ENCODE measurements at places on chromosomes 12 and 14.

- DNase-seq = no peak
These were observed 18.8 kb downstream of the NCKAP5L start for GRCh38 chr12:49809381-49809905.

- DNase-seq = no peak
These were observed 173.0 kb upstream of the DAAM1 start for GRCh38 chr14:59015482-59015881.

DNA sequence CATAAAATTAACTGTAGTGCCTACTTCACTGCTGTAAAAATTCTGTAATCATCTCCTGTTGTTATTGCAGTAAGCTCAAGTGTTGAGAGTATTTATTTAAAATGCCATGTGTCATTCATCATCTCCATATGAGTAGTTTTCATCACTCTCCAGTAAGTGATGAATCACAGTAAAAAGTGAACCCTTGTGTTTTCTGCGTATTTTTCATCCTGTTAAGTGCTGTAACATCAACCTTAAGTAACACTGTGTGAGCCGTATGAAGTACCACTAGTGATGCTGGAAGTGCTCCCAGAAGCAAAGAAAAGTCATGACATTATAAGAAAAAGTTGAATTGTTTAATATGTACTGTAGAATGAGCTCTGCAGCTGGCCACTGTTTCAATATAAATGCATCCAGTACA, 55.4 kb downstream of the SLCO1B3 start:
- no peak for DNase-seq

- no peak for DNase-seq
These were observed 317.6 kb upstream of the FKBP4 start for GRCh38 chr12:2477009-2477766.

- DNase-seq = no peak
These were observed 83.6 kb downstream of the KSR2 start for GRCh38 chr12:117885211-117885610.

GRCh38 chr12:64194333-64195149, 27.6 kb downstream of the KICS2 start:
- DNase-seq = no peak

DNA sequence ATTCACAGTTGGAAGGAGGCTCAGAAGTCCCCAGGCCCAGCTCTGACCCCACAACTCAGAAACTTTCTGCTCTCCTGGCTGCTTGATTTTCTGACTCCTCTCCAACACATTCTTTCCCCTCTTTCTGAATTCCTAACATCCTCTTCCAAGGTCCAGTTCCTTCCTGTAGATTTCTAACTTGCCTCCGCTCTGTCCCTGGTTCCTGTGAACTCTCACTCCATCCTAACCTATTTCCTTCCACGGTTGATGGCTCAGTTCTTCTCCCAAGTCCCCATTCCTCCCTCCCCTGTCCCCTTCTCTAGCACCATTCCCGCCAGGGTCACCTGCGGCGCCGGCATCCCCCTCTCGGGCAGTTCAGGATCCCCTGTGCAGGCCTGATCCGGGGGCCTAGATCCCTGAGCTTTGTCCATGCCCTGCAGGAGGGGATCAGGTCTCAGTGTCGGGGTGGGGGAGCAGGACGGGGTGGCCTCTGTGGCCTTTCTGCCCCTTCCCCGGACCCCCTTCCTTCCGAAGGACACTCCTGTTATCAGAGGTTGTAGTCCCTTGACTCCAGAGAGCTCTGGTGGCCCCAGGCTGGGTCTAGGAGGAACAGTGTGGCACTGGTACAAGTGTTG, 6.0 kb upstream of the SLC22A17 start:
- no peak for DNase-seq

DNA sequence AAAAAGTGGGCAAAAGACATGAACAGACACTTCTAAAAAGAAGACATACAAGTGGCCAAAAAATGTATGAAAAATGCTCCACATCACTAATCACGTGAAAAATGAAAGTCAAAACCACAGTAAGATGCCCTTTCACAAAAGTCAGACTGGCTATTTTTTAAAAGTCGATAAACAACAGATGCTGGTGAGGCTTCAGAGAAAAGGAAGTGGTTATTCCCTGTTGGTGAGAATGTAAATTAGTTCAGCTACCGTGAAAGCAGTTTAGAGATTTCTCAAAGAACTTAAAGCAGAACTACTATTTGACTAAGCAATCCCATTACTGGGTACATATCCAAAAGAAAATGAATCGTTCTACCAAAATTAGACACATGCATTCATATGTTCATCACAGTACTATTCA, 237.0 kb downstream of the KIF21A start:
- no peak for DNase-seq

- no peak for DNase-seq
These were observed 82.0 kb upstream of the SLC38A4 start for GRCh38 chr12:46907791-46908190.

DNA sequence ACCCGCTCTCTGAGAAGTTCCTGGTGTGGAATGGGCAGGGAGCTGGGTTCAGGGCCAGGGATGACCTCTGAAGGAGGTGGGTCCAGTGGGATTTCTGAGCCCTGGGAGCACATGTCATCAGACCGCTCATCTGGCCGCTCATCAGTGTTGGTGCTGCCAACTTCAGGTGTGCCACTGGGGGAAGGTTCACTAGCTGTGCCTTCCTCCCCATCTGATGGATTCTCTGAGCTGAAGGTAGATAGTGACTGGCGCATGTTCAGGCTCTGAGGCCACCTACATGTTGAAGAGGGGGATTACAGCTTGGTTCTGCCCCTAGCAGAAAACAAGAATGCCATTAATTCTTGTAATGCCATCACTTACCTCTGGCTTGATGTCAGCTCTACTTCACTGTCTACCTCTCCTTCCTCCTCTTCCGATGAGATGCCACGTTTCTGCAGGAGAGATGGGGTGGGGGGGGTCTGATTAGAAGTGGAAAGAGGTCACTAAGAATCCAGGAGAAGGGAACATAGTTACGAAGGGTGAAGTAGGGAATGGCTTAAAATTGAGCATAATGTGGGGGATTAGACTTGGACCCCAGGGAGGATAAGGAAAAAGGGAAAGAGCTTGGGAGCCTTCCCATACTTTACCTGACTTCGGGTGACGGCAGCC, 17.2 kb downstream of the MAP3K12 start:
- no peak for DNase-seq

GRCh38 chr12:61610143-61610542, 650.1 kb upstream of the USP15 start:
- no peak for DNase-seq

DNA sequence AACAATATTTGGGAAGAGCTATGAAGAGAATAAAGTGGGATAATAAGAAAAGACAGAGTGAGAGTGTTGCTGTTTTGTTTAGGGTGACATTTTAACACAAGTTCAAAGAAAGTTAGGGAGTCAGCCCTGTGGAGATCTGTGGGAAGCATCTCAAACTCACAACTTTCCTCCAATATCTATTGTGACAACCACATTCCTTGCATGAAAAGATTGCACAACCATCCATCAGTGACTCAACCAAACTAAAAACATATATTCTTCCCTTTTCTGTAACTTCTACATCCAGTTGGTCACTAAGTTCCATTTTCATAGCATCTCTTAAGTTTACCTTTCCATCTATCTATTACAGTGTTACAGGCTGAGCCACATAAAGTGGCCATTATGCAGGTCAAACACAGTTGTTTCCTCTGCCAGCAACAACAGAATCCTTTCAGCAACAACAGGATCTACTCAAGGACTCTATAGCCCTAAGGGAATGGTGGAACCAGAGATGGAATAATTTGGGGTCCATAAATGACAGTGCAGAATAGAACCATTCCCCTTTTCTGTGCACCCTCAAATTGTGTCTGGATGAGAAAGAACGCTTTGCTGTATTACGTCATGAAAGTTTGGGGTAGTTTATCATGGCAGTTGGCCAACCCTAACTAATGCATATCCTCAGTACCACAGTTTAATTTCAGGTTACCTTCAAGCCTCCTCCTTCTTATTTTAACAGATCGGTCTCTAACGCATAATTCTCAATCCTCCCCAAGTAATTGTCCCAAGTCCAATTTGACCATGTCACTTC, 118.8 kb downstream of the ST8SIA1 start:
- no peak for DNase-seq

DNA sequence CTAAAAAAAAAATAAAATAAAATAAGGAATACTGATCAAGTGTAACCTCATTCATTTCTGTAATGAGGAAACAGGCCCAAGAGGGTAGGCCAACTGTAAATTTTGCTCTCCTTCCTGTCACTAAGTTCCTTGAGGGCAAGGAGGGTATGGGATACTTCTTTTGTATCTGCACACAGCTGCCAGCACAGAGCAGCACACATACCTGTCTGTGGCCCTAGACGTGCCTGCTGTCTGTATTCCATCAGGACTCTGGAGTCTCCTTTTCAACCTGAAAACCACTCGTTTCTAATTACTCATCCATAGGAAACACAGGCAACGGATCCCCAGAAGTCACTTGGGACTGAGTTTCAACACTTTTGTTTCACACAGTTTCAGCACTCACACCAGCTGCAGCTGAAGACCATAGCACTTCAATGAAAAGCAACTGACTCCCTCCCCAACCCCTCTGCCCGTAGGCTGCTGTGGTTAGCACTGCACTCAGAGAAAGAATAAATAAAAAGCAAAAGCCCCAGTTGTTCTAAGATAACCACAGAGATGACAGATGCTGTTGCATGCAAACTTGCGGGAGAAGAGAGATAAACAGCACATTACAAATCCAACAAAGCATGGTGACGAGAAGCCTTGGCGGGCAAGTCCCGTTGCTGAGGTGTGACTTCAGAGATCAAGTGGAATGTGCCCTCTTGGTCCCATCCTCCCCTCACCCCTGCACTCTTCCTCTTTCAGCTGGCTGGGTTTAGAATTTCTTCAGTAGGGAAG, 24.9 kb downstream of the CRACR2A start:
- no peak for DNase-seq

DNA sequence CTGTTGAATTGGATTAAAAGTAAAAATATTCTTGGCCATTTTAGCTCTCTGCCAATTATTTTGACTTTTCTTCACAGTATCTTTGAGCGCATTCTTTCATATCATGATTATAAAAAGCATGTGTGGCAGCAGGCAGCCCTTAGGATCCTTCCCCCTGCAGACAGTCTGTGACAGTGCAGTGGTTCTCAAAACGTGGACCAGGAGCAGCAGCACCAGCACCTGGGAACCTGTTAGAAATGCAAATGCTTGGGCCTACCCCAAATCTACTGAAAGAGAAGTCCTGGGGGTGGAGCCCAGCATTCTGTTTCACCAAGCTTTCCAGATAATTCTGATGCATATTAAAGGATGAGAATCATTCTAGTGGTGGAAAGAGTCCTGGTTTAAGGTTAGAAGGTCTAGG, 155.6 kb downstream of the MON2 start:
- DNase-seq = no peak

DNA sequence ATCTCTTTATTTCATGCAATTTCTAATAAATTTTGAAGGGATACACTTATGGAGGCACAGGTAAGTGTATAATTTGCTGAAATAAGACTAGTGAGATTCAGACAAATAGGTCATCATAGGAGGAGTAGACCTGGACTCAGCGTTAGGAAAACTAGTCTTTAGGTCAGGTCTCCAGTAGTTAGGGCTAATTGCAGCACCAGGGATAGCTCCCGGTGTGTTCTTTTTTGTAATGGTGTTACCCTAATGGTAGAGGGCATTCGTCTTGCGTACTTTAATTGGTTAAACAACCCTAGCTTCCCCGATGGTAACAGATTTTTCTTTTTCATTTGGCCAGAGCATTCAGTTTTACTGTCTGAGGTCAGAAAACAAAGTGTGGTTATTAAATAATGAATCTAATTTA, 64.9 kb downstream of the ARID2 start:
- DNase-seq = no peak

- DNase-seq = no peak
These were observed 15.5 kb downstream of the MORN3 start for GRCh38 chr12:121653999-121654398.
